Effector CD4-positive, alpha-beta T cell (primary cell): ENCODE measurements at places on chromosomes 16 and 17.
A peak's percentile ranks its signal among the peaks of the same experiment; 100 is the strongest.

- DNase-seq, result no peak
Observed at GRCh38 chr17:48219617-48220016, 112.1 kb downstream of the SNX11 start.

GRCh38 chr16:31298958-31299357 lies 39.2 kb downstream of the ITGAM start:
- no peak for DNase-seq

DNA sequence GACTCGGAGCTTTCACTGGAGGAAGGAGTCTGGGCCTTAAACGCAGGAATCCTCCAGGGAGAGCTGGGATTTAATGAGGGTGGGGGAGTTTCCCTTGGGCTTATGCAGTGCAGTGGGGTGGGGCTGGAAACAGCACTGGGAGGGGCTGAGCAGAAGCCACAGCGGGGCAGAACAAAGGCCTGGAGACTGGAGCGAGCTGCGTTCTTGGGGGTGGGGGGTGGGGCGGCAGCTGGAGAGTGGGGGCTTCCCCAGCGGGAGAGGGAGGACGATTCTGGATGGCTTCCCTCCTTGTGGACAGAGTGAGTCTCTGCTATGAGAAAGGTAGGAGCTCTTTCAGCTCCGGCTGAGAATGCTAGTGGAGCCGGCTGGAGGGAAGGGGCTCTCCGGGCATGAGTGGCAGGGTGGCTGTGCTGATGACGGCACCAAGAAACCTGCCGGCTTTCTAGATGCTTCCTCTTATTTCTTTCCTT lies 406.0 kb downstream of the SEC14L1 start:
- DNase-seq, result no peak

DNA sequence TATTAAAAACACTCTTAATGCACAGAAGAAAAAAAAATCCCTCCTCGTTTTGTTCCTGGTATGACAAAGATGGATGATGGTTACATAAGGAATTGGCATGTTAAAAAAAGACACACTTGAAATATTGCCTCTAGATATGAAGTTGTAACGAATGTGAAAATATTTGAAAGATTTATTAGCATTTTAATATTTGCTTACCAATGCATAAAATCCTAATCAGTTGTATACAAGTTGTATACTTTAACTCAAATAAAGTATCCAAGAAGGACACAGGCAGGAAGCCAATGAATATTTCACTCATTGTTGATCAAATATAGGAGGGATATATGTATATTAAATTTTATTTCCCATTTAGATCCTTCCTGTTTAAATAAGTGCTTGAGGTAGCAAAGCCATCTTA lies 850.8 kb upstream of the RBFOX1 start:
- no peak for DNase-seq

GRCh38 chr17:43467981-43468581 lies 15.7 kb upstream of the DHX8 start:
- DNase-seq, result no peak

DNA sequence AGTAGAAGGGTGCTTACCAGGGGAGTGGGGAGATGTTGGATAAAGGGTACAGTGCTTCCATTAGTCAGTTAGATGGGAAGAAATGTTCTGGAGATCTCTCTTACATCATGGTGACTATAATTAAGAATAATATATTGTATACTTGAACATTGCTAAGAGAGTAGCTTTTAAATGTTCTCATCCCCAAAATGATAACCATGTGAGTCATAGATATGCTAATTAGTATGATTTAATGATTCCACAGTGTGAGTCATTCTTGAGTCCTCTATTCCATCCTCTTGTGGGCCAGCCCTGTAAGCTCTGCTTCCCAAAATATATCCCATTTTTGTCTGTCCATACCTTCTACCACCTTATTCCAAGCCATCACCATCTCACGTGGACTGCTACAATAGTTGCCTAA lies 80.6 kb upstream of the CDH11 start:
- DNase-seq, result no peak

DNA sequence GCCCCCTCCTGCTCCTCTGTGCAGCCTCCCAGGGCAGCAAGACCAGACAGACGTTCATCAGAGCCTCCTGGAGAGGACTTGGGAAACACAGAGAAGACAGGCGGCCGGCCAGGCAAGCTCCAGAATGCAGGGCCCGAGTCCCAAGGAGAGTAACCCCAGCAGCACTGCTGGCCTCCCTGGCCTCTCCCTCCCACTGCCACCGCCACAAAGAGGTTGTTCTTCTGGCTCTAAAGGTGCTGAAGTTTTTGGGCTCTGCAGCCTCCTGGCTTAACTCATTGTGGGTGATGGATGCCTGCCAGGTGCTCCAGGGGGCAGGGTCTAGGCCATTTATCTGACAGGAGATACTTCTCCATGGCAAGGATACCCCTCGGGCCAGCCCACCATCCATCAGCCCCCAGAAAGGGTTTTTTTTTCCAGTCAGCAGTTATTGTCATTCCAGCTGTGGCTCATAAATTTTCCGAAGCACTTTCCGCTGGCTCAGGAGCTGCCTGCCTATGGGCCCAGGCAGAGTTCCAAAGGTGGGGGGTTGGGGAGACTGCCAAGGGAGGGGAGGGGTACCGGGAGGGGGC lies 32.0 kb upstream of the MRPS23 start:
- no peak for DNase-seq

DNA sequence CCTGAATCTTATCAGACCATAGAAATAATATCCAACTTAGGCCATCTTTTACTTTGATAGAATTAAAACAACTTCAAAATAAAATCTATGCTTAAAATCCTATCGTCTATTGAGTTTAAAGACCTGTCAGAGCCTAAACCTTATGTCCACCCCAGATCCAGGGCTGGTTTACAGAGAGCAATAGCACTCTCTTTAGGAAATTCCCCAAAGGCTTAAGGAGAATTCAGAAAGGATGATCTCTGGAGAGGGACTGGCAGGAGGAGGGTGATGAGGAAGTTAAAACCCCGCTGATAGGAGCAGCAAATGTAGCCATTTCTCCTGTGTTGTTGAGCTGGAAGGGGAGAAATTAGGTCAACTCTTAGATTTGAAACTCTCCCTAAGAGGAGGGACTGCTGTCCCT lies 175.3 kb downstream of the HS3ST4 start:
- no peak for DNase-seq

DNA sequence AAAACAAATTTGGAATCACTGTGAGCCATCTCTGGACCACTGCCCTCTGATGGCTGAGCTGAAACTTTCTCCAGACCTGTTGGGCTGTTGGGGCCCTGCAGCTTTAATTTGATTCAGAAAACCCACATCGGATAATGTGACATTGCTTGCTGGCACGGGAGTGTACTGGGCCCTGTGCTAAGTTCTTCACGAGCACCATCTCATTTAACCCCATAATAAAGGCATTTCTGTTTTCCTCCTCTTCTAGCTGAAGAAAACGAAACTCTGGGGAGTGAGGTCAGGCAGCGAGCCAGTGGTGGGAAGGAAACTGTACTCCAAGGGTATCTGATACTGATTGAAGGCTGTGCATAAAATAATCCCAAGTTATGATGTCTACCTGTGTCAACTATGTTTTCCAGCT lies 34.5 kb upstream of the TNRC6A start:
- DNase-seq, result no peak

DNA sequence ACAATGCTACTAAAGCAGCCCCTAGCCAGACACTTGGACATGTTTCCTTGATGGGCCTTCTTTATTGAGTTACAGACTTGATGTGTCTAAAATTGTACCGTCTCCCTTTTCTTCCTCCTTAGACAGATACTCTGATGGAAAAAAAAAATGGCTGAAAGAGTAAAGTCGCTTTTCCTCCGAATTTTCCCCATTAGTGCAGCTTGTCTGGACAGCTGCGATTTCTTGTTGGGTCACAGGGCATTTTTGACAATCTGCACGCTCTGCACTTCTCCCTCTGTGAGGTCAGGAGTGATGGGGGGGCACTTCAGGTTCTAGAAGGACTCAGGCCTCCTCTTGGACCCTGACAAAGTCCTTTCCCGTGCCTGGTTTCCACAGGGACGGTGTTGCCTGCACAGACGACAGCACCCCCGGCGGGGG lies 968 bp upstream of the PRKAR1A start:
- peak; percentile 7 for DNase-seq

DNA sequence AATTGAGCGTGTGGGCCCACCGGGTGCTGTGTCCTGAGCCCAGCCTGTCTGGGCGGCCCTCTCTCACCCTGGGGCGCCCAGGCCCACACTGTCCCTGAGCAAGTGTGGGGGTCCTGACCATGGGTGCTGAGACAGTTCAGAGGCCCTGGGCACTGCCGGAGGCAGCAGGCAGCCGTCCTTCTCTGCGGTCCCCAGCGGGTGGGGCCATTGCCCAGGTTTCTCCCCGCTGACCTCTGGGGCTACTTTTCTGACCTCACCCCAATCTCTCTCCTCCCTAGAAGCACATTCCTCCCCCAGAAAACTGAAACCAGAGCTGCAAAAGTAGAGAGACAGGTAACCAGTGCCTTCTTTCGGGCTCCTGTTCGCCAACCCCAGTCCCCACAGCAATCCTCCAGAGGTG lies 36.0 kb upstream of the PVALEF start:
- DNase-seq, result no peak

DNA sequence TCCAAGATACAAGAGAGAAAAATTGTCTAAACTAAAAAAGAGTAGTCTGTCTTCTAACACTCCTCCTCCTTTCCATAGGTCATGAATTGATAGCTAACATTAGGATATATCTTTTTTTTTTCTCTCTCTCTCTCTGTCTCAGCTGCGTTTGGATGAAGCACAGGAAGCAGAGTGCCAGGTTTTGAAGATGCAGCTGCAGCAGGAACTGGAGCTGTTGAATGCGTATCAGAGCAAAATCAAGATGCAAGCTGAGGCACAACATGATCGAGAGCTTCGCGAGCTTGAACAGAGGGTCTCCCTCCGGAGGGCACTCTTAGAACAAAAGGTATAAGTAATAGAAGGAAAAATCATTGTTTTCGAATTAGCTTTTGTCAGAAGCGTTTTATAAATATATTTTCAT lies 32.9 kb downstream of the ABHD15 start:
- DNase-seq, result no peak
